ENCODE measurements at places on chromosomes 16 and 17. TPM values are rescaled to one million over a fixed set of nuclear protein-coding genes. Genes with fewer than 3 reads are reported as not detected.
A peak's percentile ranks its signal among the peaks of the same experiment; 100 is the strongest.

ECI1 gene
- 117 TPM for total RNA-seq

ATMIN gene
- 28.4 TPM for total RNA-seq

DNA sequence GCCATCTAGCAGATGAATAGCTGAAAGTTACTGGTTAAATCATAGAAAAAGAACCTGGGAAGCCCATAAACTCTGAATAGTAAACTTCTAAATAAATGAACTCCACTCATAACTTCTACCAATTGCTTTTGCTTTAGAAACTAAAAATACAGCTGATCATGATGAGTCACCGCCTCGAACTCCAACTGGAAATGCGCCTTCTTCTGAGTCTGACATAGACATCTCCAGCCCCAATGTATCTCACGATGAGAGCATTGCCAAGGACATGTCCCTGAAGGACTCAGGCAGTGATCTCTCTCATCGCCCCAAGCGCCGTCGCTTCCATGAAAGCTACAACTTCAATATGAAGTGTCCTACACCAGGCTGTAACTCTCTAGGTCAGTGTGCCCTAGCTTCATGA, 9.7 kb downstream of the KAT7 start:
- peaks cover 31% of the 10 kb centered on the region for H3K36me3 ChIP-seq
- DNase-seq = no peak
- H3K27ac ChIP-seq = no peak overlapping the region
- no peaks in the 10 kb centered on the region for H3K4me1 ChIP-seq
- H3K4me3 ChIP-seq = no peak overlapping the region

GRCh38 chr17:54891176-54891821, 9.4 kb upstream of the TOM1L1 start:
- H3K4me3 ChIP-seq = no peak overlapping the region
- H3K36me3 ChIP-seq = no peaks in the 10 kb centered on the region
- H3K4me1 ChIP-seq = no peaks in the 10 kb centered on the region
- H3K27ac ChIP-seq = no peak overlapping the region
- no peak for DNase-seq
- no peaks in the 10 kb centered on the region for H3K27me3 ChIP-seq

DNA sequence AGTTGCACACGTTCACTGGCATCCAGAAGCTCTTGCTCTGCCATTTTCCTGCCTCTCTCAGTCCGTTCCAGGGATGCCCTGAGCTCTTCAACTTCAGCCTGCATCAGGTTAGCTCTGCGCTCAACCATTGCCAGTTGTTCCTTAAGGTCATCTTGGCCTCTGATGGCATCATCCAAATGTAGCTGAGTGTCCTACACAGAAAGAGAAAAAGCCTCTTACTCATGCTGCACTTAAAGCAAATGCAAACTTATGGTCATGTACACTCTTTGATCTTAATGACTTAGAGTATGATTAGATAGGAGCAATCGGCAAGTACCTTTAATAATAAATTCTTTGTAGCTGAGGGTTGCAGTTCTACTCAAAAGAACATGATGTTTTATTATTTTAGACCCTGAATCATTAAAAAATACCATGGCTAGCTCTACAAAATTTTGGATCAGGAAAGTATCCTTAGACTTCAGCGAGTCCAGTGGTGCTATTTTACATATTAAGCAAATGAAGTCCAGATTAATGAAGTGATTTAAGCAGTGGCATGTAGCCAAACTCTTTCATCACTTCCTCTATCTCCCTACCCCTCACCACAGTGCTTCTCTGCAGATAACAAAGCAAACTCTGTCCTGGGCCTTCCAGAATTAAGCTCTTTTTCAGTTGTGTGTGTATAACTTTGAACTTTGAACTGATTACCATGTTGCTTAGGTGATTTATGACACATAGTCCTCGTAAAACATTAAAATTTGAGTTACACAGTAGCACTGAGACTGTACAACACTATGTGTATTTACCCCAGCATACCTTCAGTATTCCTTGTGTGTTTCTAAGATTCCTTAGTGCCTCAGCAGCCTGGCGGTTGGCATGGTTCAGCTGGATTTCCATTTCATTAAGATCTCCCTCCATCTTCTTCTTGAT, 22.1 kb downstream of the MYH4 start:
- no peaks in the 10 kb centered on the region for H3K36me3 ChIP-seq
- DNase-seq = no peak
- no peak overlapping the region for H3K27ac ChIP-seq
- no peak overlapping the region for H3K4me3 ChIP-seq
- no peaks in the 10 kb centered on the region for H3K27me3 ChIP-seq
- no peaks in the 10 kb centered on the region for H3K4me1 ChIP-seq

DNA sequence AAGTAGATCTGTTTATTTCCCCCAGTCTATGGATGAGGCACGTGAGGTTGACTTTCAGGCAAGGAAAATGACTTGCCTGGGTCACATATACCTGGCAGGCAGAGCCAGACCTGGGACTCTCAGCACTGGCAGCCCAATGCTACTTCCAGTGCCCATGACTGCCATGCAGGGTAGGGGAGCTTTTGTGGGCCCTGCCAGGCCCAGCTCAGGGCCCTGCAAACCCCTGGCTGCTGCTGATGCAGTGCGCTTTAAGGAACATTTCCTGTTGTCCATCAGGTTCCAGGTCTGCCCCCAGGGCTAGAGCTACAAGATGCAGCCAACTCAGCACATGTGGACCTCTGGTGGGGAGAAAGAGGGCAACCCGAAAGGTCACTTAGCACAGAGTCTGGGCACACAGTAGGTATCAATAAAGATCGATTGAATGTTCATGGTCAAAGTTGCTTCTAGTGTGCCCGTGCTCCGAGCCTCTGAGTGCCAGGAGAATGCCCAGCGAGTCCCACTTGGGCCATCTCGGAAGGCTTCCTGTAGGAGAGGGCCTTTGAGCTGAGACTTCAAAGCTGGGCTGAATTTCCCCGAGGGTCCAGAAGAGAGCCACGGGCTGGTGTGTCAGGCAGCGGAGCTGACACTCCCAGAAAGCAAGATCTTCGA, 513 bp upstream of the TBX21 start:
- H3K4me3 ChIP-seq = peak overlapping the region; percentile 32
- H3K27ac ChIP-seq = no peak overlapping the region
- no peaks in the 10 kb centered on the region for H3K36me3 ChIP-seq
- peaks cover 12% of the 10 kb centered on the region for H3K27me3 ChIP-seq
- DNase-seq = no peak

DNA sequence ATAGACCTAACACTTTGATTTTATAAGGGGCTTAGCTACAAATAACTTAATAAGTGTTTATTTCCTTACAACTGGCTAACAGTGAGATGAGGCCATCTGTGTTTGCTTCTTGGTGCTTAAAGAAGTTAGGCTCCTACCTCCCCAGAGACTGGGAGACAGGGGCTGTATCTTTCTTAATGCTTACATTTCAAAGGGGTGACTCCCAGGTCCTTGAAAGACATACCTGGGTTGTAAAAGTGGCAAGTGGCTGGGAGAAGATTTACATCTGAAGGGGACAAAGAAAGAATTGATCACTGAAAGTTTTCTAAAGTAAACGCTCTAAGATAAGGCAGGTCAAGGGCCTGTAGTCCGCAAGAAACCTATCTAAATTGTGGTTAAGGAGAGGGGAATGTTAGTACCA, 196.8 kb downstream of the CNTNAP4 start:
- H3K27me3 ChIP-seq = no peaks in the 10 kb centered on the region
- H3K36me3 ChIP-seq = no peaks in the 10 kb centered on the region
- no peak overlapping the region for H3K4me3 ChIP-seq
- no peak overlapping the region for H3K27ac ChIP-seq
- DNase-seq = no peak
- no peaks in the 10 kb centered on the region for H3K4me1 ChIP-seq

DNA sequence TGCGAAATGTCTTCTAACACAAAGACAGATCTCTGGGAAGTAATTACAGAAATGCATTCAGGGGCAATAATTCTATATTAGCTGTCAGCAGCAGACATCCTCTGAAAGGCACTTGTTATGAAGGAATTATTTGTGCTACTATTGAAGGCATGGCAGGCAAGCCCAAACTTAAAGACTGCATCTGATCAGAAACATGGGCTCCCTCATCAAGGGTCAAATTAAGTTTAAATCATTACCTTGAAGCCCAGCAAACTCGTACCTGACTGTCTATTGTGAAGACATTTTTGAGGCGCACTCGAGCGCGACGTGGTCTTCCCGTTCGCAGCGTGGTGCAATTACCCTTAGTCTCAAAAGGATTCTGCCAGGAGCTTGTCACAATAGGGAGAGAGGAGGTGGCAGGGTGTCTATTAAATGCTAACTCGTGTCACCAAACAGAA, 110.6 kb downstream of the ZNF423 start:
- H3K4me3 ChIP-seq = no peak overlapping the region
- peaks cover 6% of the 10 kb centered on the region for H3K27me3 ChIP-seq
- DNase-seq = no peak
- no peaks in the 10 kb centered on the region for H3K4me1 ChIP-seq

- no peaks in the 10 kb centered on the region for H3K4me1 ChIP-seq
- no peaks in the 10 kb centered on the region for H3K27me3 ChIP-seq
- no peak overlapping the region for H3K27ac ChIP-seq
- H3K36me3 ChIP-seq = no peaks in the 10 kb centered on the region
- H3K4me3 ChIP-seq = no peak overlapping the region
Observed at GRCh38 chr17:12590417-12590816, 75.3 kb upstream of the MYOCD start.

GRCh38 chr16:59202233-59202862, 468.2 kb upstream of the GOT2 start:
- no peak overlapping the region for H3K27ac ChIP-seq
- H3K36me3 ChIP-seq = no peaks in the 10 kb centered on the region
- H3K27me3 ChIP-seq = no peaks in the 10 kb centered on the region
- no peaks in the 10 kb centered on the region for H3K4me1 ChIP-seq
- no peak for DNase-seq
- no peak overlapping the region for H3K4me3 ChIP-seq

DNA sequence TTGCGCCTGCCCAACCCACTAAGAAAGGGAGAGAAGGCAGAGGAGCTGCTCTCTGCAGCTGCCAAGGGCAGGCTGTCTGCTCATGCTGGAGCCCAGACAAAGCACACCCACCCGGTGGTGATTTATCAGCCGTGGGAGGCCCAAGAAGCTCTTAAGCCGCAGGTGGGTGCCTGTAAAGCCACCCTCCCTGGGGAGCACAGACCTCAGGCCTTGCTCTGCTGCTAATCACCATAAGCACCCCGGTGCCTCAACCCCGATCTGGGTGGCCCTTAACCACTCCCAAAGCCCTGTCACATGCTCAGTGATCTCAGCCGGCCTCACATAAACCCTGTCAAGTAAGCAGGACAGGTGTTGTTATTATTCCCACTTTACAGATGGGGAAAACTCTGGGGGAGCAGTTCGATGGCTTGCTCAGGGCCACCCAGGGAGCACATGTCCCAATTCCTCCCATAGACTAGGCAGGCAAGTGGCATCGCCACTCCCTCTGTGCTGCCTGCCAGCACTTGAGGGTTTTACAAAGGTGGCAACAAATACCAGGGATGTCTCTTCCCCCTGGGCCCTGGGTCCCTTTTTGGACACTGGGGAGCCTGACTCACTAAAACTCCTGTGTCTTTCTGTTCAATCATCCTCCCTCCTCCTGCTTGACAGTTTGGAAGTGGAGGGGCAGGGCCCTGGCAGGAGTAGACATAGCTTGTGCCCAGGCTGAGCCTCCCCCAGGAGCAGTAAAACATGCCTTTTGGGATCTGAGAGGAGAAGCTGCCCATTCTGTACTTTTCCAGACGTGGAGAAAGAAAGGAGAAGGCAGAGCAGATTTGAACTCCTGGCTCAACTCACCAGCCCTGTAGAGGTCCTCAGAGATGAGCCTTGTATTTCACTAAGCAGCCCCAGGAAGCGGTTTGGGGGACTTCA, 299.3 kb downstream of the SOX9 start:
- no peak for DNase-seq
- H3K4me3 ChIP-seq = no peak overlapping the region
- peaks cover 6% of the 10 kb centered on the region for H3K36me3 ChIP-seq

- H3K27me3 ChIP-seq = no peaks in the 10 kb centered on the region
- no peak overlapping the region for H3K4me3 ChIP-seq
- DNase-seq = no peak
- H3K4me1 ChIP-seq = no peaks in the 10 kb centered on the region
- no peaks in the 10 kb centered on the region for H3K36me3 ChIP-seq
- no peak overlapping the region for H3K27ac ChIP-seq
Observed at GRCh38 chr17:37844158-37844976, 79.8 kb upstream of the TBC1D3K start.

DNA sequence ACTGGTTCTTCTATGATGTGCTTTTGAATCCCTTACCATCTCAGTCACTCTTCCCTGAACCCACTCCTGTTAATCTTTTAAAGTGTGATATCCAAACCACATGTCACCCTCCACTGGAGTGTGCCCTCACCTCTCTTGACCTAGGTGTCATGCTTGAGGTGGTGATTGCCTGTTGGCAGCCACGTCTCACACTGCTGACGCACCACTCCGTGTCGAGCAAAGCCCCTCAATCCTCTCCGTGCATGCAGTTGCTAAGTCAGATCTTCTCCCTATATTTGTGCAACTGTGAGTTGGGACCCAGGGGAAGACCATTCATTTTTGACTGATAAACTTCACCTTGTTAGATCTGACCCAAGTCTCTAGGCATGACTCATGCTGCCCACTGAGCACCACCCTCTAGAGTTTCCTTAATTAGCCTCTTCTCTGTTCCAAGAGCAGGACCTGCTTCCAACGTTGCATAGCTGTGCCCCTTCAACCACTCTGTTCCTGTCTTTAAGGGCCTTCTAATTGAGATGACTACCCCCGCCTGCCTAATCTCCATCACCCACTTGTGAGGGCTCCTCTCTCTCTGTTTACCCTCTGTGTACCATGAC, 2.7 kb downstream of the MYH13 start:
- no peak for DNase-seq
- H3K27me3 ChIP-seq = no peaks in the 10 kb centered on the region
- no peak overlapping the region for H3K4me3 ChIP-seq
- no peaks in the 10 kb centered on the region for H3K4me1 ChIP-seq
- no peaks in the 10 kb centered on the region for H3K36me3 ChIP-seq

DNA sequence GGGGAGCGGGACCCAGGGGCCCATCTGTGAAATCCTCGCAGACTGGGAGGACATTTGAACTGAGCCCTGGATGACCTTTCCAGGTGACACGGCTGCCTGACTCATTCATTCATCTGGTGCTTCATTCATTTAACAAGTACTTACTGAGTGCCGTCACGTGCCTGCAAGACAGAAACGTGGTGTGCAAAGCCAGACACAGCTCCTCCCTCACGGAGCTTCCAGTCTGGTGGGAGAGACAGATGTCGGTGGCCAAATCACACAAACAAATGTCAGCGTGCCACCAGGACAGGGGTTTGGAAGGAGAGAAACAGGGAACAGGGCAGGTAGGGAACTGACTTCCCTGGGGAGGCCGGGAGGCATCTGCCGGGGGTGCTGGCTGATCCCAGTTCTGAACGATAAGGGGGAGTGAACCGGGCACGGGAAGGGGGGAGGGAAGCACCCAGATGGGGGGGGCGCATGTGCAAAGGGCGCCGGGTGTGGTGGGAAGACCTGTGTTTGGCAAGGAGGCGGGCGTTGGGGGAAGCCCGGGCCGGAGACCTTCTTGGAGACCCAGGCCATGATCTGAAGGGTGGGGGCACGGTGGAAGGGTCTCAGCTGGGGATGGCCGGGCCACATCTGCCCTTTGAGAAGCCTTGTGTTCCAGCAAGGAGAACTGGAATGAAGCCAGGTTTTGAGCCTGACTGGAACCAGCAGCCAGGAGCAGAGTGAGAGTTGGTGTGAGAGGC, 93.6 kb upstream of the CIBAR2 start:
- no peak overlapping the region for H3K4me3 ChIP-seq
- peak overlapping the region; percentile 44 for H3K27ac ChIP-seq
- DNase-seq = no peak

GRCh38 chr17:78820841-78821240, 19.8 kb downstream of the USP36 start:
- no peak overlapping the region for H3K27ac ChIP-seq
- no peaks in the 10 kb centered on the region for H3K27me3 ChIP-seq
- H3K4me1 ChIP-seq = no peaks in the 10 kb centered on the region
- peaks cover 21% of the 10 kb centered on the region for H3K36me3 ChIP-seq
- DNase-seq = no peak

Measured in Panc1 (cell line).